ENCODE measurements at places on chromosomes 1 and 21.
A peak's percentile ranks its signal among the peaks of the same experiment; 100 is the strongest.

GRCh38 chr1:72650843-72651435 is 368.6 kb upstream of the NEGR1 start:
- DNase-seq = no peak

- no peak for DNase-seq
Observed at GRCh38 chr1:21436488-21437340, 3.2 kb upstream of the NBPF3 start.

- no peak for DNase-seq
Observed at GRCh38 chr1:18644973-18645746, 14.5 kb downstream of the PAX7 start.

DNA sequence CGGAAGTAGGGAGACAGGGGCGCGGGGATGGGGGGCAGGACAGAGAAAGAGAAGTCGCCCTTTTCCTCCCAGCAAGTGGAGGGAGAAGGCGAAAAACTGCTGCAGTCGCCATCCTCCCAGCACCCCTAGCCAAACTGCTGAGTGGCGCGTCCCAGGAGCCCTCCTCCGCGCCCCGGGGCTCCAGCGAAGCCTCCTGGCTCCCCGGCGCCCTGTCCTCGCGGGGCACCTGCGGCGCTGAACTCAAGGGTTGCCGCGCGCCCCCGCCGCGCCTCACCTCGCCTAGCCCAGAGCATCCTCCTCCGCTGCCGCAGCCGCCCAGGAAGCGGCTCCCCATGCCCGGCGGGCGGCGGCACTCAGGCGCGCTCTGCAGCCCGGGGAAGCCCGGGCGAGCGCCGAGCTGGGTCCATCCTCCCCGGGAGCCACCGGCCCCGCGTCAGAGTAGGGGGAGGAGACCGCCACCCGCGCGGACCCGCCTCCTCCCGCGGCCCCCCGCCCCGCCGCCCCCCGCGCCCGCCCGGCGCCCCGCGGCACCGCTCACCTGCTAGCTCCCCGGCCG is at the start of gene DAB1:
TSS of gene DAB1 (minus strand) at position 405 of the 556 bp plus-strand sequence. CDS start 133,030 bp downstream, outside the sequence.
- DNase-seq = no peak

GRCh38 chr1:100184536-100184935 is 6.5 kb upstream of the LRRC39 start:
- no peak for DNase-seq

DNA sequence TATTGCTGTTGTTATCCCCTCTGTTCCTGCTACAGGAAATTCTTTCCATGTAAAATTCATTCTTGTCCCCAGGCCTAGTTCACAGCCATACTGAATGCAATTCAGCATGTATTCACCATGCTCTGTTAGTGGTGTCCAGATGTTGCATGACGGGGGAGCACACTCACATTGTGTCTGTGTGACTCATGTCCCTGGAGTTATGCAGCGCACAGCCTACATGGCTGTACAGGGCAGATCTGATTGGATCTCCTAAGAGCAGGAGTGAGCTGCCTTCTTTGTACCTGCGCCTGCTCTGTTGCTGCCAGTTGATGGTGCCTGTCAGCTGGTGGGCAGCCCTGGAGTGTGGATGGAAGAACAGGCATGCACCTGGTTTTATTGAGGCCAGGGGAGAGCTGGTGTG is 17.6 kb downstream of the HTR6 start:
- DNase-seq = no peak

DNA sequence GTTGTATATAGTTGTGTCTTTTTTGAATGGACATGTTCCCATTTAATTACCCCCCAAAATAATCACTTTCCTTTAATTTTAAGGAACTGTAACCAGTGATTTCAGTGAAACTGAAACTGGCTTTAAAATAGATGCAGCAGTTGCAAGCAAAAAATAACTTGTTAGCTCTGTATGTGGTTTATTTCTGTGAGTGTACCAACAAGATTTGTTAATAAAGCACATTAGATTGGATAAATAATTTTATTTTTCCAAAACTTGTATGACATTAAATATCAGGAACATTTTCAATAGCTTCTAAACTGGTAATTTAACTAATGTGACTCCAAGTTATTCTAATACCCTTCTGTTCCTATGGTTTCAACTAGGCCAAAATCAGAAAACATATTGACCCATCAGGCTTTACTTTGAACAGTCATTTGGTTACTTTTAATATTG is 184.3 kb upstream of the CACYBP start:
- no peak for DNase-seq

GRCh38 chr1:159011751-159012150 is 2.0 kb downstream of the IFI16 start:
- no peak for DNase-seq

GRCh38 chr1:55828044-55828443 is 612.9 kb upstream of the USP24 start:
- no peak for DNase-seq

DNA sequence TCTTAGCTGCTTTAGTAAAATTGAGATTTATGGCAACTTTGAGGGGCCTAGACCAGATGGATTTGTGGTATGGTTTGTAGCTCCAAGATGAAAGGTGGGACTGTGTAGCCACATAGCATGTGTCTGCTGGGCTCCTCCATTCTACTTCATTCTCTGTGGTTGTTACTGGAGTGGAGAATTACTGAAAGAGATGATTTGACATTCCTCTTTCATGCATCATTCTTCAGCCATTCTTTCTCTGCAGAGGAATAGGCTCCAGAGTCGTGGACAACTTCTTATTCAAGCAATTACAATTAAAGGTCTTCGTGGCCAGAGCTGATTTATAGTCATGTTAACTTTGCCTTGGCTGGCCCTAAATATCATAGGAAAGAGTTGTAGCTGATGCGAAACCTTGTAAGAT is 328.9 kb downstream of the PAPPA2 start:
- no peak for DNase-seq

- no peak for DNase-seq
Observed at GRCh38 chr1:40981691-40982448, 2.4 kb downstream of the CTPS1 start.

DNA sequence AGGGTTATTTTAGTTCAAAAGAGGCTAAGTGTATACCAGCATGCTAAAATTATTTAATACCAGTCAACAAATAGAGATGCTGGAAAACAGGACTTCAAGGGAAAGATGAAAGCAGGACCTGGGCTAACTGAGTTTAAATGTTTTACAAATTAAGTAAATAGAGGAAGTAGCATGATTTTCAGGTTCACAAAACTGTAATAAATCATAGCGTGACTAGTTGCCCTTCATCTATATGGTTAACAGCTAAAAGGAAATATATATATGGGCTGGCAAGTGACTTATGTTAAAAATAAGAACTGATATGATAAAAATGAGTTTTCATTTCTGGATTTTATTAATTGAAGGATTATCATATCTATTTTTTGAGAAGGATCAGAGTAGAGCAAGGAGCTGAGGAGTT is 25.6 kb downstream of the DPYD start:
- no peak for DNase-seq

DNA sequence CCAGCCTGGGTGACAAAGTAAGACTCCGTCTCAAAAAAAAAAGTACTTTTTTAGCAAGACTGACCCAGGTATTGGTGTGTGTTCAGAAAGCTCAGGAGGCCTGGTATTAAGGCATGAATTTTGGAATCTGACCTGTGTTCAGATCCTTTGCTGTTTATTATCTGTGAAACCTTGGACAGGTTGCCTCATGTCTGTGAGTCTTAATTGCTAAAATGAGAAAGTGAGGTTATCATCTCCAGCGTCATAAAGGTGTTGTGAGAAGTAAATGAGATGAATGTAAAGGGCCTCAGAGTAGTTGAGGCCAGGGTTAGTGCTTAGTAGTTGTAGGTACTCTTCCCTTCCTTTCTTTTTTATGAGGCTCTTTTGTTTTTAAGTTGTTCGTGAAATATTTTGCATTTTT is 2.8 kb downstream of the C1orf50 start:
- no peak for DNase-seq

DNA sequence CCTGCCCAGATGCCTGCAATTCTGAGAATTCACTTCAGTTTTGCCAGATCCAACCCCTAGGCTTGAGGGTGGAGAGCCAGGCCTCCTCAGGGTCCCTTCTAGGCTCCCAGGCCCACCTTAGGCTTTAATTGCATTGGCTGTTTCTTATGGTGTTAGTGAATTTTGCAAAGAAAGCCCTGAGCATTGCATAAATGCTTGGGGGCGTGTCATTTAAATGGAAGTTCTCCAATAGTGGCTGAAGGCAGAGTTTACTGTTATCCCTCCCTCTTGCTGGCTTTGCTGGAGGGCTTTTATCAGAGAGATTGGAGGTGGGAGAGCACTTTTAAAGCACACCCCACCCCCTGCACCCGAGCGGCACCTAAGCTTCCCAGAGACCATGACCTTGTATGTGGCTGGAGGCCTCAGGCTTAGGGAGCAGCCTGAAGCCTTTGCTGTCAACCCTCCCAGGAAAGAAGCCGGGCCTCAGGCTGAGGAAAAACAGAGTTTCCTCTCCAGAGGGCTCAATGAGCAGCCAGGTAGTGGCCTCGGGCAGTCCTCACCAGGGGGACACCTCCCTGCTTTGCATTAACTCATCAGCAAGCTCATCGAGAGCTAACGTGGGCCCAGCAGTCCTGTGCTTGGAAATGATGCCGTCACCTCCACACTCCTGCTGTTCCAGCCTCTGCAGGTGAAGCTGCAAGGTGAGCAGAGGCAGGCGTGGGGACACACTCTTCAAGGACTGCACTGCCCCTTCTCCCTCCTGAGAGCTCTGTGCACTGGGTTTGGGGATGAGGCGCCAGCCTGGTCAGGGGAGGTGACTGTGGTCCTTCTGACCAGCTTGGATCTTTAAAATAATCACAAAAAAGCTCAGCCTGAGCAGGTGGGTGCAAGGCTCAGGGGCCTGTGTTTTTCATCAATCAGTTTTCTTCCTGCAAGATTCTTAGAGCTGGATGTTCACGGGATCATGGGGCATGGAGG is 58.0 kb downstream of the STUM start:
- DNase-seq = no peak

DNA sequence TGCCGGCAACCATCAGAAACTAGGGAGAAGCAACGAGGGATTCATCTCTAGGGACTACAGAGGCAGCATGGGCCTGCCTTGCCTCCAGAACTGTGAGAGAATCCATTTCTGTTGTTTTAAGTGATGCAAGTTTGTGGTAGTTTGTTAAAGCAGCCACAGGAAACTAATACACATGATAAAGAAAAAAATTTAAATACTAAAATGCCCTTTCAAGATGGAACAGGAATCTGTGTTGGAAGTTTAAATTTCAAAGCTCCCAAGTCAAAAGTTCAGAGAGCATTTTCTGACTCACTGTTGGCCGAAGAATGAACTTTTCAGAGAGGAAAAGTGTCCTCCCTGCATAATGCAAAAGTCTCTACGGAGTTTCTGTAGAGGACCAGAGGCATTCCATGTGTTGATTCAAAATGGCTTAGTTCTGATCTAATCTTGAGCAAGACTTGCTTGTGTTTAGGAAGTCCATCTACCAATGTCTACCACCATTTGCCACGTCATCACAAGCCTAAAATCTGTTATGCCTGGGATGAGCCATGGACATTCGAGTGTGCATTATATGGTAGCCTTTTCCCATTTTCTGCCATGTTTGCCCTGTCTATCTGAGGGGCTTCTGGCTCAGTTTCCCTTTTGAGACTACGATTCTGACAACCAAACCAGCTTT is 22.4 kb upstream of the ARHGAP29 start:
- no peak for DNase-seq

DNA sequence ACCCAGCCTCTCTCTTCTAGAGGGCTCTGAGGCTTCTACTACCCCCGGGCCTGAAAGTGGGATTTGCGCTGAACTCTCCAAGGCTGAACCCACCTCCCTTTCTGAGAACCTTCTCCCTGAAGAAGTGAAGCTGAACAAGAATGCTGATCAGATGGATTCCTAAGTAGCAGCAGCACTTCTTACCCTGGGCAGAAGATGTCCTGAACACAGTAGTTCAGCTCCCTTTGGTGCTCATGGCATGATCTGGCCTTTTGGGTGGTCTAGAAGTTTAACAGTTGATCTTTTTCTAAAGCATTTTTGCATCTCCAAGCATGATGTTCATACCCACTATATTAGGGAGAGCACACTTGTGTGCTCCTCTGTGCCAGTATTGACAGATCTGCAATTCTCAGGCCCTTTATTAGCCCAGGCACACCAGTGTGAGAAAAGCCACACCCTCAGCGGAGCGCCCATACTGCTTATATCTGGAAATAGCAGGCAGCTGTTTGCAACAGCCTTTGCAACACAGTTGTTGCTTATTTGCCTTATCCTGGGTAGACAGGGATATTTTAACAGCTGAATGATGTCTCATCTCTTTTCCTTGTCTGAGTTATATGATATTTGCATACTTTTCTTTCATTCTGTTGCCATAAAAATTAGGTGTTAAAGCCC is 34.2 kb downstream of the CNN3 start:
- no peak for DNase-seq

DNA sequence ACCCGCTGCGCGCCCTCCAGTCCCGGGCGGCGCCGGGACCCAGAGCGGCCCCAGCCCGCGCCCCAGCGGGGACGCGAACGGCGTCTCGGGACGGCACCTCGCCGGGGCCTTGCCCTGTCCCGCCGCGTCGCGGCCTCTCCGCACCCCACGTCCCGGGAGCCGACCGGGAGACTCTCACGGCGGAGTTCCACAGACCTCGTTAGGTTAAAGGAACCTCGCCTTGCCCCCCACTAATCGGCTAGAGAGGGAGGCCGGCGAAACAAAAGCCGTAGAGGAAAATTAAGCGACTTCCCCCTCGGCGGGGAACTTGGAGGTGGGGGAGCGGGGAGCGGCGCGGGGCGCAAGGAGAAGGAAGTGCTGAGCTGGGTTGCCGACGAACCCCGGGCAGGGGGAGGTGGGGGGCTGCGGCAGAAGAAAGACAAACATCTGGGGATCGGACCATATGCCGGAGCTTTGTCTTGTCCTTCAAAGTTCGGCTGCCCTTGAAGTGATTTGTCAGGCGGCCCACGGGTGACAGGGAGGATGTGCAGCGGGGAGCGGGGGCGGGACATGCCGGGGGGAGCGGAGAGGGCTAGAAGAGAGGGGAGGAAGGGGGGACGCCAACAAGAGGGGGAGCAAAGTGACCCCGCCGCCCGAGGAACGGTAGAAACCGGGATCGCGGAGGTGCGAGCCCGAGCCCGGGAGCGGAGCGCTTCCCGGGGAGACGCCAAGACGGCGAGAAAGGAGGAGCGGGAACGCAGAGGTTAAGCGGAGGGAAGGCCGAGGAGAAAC is 120.0 kb upstream of the RRP15 start:
- peak; percentile 6 for DNase-seq

- DNase-seq = no peak
Observed at GRCh38 chr1:104100115-104100514, 350.4 kb downstream of the AMY1C start.

DNA sequence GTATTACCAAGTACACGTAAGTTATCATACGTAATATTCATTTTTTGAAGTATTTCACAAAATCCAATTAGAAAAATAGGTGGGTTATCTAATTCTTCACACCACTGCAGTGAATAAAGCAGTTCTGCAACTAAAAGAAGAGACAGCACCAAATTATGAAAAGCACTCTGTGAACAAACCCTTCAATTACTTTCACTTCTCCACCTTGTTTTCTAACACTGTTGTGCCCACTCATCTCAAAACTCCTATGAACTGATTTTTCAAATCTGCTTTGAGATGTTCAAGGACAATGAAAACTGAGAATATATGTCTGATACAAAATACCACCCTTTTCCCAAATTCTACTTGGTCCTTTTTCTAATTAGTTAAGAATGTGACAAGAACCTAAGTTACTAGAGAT is 39.4 kb downstream of the LTN1 start:
- DNase-seq = no peak

- no peak for DNase-seq
Observed at GRCh38 chr1:23097316-23097715, 71.3 kb downstream of the LUZP1 start.

Measured in prostate gland (tissue), 2 donors.